ENCODE measurements at places on chromosomes 1 and 21.

DNA sequence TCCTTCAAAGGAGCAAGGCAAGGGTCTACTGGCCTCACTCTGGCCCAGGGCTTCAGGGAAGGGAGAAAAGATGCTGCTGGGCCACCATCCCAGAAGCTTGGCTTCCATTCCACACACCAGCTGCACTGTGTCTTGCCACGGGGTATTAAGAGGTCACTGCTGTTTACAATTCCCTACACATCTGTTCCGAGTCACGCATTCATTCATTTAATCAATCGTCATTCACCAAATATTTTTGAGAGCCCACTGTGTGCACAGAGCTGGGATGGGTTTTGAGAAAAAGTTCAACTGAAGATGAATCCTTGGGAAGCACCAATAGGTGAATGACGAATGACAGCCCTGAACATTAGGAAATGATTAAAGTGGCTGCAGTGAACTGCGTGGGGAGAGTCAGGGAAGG, 101.7 kb downstream of the NAV1 start:
- no peak for DNase-seq

- DNase-seq = no peak
Measured at GRCh38 chr1:117838911-117839310, 90.5 kb downstream of the GDAP2 start.

- DNase-seq = no peak
Measured at GRCh38 chr1:68188060-68188538, 44.2 kb downstream of the WLS start.

DNA sequence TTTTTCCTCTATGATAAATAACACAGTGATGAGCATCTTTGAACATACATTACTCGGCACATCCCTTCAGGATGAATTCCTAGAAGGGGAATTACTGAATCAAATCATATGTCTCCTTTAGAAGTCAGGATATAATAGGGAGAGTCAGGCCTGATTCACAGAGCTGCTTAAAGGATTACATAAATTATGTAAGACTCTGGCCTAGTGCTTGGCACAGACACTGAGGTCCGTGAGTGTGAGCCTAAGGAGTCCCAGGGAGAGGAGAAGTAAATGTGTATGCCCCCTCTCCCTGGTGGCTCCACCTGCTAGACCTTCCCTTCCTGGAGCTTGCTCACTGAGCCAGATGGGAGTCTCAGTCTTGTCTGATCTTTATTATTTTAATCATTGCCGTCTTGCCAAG, 8.6 kb upstream of the FOXE3 start:
- no peak for DNase-seq

- no peak for DNase-seq
Measured at GRCh38 chr21:45543371-45543709, 1.1 kb upstream of the SLC19A1 start.

- no peak for DNase-seq
Measured at GRCh38 chr21:38929142-38929541, 123.4 kb downstream of the ETS2 start.

DNA sequence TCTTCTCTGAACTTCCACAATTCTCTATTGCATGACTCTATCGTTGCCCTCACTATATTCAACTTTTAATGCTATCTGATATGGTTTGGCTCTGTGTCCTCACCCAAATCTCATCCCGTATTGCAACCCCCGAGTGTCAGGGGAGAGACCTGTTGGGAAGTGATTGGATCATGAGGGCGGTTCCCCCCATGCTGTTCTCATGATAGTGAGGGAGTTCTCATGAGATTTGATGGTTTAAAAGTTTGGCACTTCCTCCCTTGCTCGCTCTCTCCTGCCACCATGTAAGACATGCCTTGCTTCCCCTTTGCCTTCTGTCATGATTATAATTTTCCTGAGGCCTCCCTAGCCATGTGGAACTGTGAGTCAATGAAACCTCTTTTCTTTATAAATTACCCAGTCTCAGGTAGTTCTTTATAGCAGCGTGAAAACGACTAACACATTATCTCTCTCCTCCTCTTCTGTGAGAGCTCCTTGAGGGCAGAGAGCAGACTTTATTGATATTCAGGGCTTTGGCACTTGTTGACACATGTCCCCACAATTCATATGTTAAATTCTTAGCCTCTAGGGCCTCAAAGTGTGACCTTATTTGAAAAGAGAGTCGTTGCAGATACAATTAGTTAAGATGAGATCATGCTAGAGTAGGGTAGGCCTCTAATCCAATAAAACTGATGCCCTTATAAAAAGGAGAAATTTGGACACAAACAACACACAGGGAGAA, 52.1 kb downstream of the ADCY10 start:
- no peak for DNase-seq

DNA sequence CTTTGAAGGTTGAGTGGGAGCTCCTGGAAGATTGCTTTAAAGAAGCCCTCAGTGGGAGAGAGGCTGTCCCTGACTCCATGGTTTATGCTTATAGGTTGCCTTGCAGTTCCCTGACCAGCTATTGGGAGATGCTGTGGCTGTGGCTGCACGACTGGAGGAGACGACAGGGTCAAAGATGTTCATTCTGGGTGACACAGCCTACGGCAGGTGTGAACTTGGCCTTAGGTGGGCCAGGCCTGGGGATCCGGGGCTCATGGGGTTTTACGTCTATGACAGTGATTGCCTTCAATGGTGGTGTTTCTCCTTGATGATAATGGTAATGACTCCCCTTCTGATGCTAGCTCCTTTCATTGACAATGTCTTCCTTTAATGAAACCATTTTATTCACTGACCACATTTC, 692 bp downstream of the DPH2 start:
- DNase-seq = no peak

DNA sequence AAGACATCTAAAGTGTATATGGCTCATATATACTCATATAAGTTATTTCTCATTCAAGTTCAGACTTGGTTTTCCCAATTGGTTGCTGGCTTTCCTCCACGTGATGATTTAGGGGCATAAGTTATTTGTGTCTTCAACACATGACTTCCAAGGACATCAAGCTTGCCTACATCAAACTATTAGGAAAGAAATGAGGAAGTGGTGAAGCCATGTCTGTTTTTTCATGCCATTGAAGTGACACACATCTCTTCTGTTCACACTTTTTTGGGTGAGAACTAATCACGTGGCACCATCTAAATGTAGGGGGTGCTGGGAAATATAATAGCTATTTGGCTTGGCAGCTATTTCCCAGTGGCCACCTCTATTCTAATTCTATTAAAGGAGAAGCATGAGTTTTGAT, 282.1 kb downstream of the OMA1 start:
- no peak for DNase-seq

Data from stimulated activated CD8-positive, alpha-beta memory T cell treated with anti-CD3 and anti-CD28 coated beads, Interleukin-7, amount 100 ng/mL, for 48 hours (primary cell).